ENCODE measurements at places on chromosomes 2 and 18.
A peak's percentile ranks its signal among the peaks of the same experiment; 100 is the strongest.

- DNase-seq = no peak
These were observed 289.2 kb downstream of the TDRD15 start for GRCh38 chr2:21412944-21413443.

DNA sequence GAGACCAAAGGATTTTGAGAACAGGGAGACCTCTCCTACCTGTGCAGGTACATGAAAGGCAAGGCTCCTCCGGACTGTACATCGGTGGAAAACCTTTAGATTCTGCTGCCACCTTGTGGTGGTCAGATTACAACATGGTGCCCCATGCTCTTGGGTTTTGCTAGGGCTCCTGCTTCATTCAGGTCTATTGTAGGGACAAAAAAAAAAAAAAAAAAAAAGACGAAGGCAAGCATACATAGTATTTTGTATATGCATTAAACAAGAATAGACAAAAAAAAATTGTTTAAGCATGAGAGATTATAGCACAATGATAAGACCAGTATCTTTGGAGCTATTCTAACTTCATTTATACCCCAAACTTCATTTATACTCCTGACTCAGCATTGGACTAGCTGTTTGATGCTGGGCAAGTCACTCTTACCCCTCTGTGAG, 27.4 kb upstream of the SPR start:
- DNase-seq = peak; percentile 79

DNA sequence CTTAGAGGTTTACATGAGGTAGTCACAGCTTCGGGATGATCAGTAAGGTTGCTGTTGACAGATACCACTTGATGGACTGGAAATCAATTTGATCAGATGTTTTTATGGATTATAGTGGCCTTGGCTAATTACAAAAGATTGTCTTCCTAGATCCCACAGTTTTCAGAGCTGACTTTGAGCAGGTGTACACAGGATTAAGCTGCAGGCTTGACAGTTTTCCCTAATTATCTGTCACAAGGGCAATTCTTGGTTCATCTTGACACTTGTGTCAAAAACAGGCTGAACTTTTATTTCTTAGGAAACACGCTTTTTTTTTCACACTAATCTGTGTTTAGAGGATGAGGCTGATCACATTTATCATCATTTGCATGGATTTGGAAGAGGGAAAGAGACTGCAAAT, 824.0 kb upstream of the PIK3C3 start:
- no peak for DNase-seq

DNA sequence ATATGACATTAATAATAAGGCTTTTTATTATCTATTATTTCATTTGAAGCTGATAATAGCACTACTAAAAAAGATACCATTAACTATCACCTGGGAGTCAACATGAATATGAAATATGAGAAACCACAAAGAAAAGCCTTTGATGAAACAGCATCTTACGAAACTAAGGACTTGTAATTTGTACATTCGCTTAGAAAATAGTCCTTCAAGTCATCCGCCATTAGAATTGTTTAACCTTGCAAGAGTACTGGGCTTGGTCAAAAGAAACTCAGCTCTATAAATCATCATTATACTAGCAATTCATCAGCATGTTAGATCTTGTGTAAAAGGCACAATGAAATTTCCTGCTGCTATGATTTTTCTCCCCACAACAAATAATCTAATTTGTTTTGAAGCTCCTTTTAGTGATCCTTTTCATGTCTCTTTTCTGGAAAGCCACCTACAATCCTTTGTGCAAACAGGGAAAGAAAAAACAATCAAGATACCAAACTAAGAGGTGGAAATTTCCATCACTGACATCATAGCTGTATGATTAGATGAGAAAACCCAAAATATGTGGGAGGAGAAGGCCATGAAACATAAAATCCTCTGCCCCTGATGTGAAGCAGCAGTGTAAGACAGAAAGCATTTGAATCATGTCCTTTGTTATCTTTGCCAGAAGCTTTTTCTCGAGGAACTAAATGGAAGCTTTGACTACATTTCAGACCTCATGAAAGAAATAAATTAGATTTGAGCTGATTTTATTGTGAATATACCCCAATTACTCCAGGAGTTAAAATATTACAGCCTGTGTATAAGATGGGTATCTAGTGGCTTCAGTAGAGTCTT, 31.2 kb downstream of the SCN9A start:
- DNase-seq = no peak

- DNase-seq = no peak
These were observed 236.0 kb upstream of the HDAC4 start for GRCh38 chr2:239636808-239637207.

DNA sequence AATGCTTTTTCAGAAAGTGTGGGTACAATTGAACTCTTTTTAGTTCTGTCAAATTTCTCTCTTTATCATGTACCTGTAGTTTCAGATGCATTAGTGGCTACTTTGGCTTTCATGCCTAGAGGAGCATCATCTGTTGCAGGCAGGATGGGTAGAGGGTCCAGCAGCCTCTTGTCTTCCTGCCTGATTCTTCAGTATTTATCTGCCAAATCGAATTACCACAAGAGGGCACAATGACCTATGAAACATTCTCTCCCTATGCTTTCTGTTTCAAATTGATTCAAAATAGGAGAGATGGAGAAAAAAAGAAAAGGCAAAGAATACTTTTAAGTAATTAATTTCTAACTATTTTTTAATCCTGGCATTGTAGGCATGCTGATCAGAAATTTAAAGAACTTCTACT, 477.2 kb downstream of the TRIB2 start:
- no peak for DNase-seq

- no peak for DNase-seq
These were observed 207.0 kb upstream of the SALL3 start for GRCh38 chr18:78772360-78773302.

DNA sequence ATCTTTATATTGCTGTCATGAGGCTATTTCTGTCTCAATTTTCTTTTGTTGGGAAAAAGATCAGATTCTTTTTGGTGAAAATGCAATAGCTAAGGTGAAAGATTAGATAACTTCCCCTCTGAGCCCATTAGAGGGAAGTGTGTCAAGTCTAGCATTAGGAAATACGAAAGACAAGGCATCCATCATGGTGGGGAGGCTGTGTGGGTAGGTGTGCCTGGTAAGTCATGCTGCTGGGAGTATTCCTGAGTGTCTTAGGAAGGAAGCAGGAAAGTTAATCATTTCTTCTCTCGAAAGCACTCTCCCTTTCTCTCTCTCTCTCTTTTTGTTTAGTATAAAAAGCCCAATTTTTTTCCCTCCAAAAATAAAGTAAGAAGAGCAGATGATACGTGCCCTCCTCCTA, 780.2 kb upstream of the FSHR start:
- no peak for DNase-seq

DNA sequence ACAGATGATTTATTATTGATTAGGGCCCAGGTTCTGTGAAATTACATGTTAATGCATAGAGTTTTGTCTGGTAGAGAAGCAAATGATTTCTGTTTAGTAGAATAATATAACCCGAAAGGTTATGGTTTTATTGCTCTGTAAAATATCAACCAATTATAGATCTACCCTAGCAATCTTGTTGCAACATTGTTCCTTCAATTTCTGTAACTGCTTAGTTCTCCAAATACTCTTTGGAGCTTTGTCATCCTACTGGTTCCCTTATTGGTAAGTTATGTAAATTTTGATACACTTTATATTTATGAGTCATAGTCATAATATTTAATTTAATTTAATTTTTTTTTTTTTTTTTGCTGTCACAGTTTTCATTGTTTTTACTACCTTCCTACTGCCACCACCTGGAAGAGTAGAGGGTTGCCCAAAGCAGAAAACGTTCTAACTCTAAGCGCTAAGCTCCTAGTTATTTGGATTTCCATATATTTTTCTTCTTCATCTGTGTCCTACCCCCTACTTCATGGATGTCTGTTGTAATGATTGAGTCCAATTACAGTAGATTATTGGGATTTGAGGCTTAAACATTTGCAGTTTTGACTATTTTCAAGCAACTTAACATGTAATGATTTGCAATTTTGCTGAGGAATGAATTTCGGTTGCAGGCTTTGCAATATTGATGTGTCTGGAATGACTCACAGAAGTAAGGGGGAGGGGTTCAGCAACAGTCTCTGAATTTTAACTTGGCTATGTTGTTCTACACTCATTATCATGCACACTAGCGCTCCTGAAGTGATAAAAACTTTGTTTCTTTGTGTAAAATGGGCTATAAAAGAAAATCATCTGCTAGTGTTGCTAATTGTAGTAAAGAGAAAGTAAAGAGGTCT, 51.1 kb downstream of the NABP1 start:
- DNase-seq = no peak

DNA sequence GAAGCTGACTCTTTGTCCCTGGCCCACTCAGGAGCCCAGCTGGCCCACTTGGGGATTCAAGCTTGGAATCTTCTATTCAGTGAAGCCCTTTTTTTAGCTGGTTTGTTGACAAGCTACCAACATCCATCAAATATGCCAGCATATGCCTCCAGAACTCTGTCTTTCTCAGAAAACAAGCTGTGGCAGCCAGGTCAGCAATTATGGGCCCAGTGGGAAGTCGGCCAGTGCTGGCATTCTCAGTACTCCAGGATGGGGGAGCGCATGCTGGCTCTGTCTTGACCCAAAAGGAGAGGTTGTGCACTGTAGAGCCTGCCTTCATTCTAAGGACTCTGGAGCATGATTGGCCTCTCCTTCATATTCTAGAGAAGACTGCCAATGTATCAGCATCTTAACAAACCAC, 401.5 kb downstream of the CNTNAP5 start:
- no peak for DNase-seq

DNA sequence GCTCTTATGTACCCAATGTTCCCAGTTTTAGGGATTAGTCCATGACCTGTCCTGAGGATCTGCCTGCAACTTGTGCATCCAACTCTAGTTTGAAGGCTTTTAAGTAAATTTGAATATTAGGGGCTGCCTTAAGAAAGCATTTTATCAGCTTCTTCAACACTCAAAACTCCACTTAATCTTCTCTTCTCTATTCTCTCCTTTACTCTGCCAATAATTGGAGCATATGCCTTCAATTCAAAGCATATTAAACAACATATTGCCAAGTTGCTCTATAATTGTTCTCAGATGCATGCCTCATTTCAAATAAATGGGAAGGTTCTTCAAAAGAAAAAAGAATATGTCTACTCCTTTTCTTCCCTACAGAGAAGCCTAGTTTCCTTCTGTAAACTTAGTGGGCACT, 84.8 kb upstream of the NCKAP5 start:
- DNase-seq = no peak

DNA sequence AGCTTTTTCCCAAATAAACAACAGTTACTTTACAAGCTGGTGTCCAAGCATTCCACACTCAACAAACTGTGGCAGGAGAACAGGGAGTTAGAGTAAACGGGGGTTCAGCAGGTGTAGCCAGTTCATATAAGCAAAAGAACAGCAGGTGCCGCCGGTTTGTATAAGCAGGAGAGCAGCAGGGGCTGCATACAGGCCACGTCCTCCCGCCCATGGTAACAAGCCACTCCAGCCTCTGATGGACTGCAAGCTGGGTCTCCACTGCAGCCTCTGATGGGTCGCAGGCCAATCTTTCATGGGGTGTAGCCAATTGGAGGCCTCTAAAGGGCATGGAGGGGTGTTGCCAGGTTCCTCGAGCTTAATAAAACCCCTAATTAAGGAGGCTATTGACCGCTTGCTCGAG, 189.3 kb downstream of the ANKRD30B start:
- DNase-seq = no peak

DNA sequence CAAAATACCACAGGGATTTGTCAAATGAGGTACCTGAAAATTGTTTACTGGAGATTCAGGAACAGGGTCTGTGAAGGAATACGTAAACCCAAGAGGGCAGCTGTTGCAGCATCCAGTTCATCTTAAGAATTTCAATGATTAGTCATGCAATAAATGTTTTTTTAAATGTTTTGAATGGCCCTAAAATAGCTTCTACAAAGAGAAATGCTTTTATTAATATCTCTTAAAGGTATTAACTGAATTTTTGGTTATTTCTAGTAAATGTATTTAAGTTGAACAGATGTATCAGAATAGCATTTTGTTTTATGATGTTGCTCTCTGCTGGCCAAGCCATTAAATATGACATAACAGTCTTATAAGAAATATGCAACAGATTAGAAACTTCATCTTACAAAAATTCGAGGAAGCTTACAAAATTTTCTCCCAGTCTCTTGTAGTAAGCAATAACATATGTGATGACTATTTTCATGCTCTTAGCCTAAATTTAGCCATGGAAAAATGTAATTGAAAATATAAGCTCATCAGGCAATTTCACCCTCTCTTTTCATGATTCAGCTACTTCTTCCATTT, 863.9 kb downstream of the SUCLG1 start:
- DNase-seq = no peak

DNA sequence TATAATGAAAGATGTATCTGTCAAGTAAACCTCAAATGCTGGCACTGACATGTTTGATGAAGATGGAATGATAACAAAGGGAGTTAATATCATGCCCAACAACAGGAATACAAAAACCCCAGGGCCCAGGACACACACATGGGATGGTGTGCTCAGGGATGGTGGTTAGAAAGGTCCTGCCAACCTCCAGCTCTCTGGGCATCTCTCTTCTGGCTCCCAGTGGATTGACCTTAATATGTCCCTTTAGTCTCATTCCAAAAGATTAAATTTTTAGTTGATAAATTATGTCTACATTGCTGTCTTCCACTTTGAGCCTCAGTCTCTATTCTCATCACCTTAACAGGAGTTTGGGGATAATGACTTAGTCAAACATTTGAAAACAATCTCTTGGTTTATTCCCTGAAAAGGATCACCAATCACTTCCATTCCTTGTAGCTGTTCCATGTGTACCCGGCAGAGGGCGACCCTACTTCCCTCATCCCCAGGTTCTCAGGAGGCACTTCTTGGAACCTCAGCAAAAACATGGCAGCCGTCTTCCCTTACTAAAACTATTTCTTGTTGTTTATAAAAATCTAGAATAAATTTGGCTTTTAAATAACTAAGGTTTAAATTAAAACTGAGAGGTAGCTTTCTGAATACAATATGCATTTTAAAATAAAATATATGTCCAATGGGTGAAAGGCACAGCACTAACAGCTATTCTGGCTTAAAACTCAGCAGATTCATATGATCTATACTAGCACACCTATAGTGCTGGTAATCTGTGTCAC, 29.6 kb downstream of the MCEE start:
- peak; percentile 36 for DNase-seq

- no peak for DNase-seq
These were observed 54.8 kb upstream of the SLC4A10 start for GRCh38 chr2:161569401-161569800.

DNA sequence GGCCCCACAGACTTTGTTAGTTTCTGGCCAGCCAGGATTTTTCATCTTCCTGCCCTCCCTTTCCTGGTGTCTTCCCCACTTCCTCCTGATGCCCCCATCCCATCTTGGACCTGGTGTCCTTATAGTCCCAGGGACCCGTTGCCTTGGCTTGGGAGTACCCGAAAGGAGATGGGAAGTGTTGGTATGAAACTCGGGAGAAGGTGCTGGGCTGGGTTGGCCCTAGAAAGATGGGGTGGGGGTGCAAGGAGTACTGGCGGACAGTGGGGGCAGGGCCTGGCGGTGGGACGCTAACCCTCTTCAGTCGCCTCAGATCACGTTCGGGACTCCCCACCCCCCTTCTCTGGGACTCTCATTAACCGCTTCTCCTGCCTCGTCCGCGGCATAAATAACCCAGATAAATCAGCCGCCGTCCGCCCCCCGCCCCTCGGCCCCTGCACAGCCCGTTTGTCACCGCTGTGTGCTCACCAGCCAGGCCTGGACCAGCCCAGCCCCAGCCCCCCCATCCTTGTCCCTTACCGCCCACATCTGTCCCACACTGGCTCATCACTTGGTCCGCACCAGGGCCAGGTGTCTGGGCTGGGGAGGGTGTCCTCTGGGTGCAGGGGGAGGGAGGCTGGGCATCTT, 3.7 kb upstream of the ASIC4 start:
- no peak for DNase-seq

All from CD4-positive, alpha-beta T cell (primary cell).